ENCODE measurements at places on chromosomes 12 and 14. TPM values are rescaled to one million over a fixed set of nuclear protein-coding genes. Genes with fewer than 3 reads are reported as not detected.

Gene HOXC10
- not detected for total RNA-seq

Gene DAZAP2
- 146 TPM for total RNA-seq

Gene SMIM41
- total RNA-seq: not detected

Gene PTPRR
- 0.55 TPM for total RNA-seq

Gene MAP3K9
- 1.6 TPM for total RNA-seq

Gene TMEM229B
- 2.2 TPM for total RNA-seq

Gene IL26
- not detected for total RNA-seq

Gene CEBPE
- not detected for total RNA-seq
